ENCODE measurements at places on chromosomes 7 and 10.

DNA sequence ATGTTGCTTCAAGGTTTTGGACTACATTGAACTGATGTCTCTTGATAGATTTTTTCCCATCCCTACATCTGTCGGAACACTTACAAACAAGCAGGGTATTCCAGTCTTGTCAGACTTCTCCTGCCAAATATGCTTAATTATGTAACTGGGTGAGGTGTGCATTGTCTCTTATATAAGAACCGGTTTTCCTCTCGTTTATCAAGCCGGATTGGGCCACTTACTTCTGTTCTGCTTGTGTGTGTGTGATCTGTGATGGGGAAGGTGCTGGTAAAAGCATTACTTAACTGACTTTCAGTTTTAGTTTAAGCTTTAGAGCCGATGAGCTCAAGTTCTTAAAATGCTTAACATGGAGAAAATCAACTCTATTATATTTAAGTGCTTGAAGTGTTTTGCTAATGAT, 57.9 kb downstream of the OTUD1 start:
- DNase-seq, result no peak

- no peak for DNase-seq
Observed at GRCh38 chr7:31767686-31768358, 80.8 kb downstream of the PPP1R17 start.

GRCh38 chr10:82144153-82144552, 269.2 kb downstream of the NRG3 start:
- no peak for DNase-seq

DNA sequence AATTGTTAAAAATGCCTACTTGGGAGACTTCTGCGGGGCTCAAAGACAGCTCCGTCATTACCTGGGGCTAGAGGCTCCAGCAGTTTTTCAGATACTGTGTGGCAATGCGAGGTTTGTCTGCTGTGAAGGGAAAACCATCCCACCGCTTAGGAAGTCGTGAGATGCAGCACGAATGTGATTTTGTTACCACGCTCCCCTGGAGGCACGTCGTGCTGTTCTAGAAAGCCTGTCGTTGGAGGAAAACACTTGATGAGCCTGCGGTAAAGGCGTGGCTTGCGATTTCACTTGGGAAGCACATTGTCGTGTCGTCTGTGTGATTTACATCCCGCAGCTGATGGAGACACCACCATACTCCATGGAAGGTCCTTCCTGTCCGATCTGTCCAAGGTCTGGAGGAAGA, 39.3 kb downstream of the CAMK1D start:
- DNase-seq, result no peak

DNA sequence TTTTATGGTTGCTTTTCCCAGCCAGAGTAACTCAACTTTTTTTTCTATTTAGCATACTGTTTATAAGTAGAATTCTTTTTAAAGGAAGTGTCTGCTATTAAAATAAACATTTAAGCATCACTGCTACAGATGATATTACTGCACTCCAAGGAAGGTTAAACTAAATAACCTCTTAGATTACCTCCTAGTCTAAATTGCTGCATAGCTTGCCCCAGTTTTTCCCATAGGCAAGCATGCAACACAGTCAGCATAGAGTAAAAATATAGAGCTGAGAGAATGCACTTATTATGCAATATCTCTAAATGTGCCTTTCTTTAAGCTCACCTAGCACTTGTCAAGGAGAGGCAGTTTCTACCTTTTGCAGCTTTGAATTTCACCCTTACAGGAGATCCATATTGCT, 1392.4 kb upstream of the CELF2 start:
- DNase-seq, result peak; percentile 3

DNA sequence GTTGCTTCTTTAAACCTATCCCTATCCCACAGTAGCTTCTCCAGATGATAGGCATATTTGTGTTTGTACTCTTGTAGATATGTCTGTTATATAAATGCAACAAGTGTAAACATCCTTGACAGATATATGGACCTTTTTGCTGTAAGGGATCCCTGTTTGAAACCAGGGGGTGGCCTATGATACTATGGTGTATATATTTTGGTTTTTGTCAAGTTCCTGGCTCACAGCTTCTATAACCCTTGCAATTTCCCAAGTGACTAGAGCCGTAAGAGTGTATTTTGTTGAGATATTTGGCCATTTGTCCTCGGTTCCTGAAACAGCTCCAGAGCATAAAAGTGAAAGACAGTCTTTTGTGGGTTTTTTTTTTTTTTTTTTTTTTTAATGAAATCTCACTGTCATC, 9.7 kb downstream of the COMTD1 start:
- DNase-seq, result no peak

GRCh38 chr7:50783801-50784507, 1.3 kb upstream of the GRB10 start:
- DNase-seq, result peak; percentile 21

DNA sequence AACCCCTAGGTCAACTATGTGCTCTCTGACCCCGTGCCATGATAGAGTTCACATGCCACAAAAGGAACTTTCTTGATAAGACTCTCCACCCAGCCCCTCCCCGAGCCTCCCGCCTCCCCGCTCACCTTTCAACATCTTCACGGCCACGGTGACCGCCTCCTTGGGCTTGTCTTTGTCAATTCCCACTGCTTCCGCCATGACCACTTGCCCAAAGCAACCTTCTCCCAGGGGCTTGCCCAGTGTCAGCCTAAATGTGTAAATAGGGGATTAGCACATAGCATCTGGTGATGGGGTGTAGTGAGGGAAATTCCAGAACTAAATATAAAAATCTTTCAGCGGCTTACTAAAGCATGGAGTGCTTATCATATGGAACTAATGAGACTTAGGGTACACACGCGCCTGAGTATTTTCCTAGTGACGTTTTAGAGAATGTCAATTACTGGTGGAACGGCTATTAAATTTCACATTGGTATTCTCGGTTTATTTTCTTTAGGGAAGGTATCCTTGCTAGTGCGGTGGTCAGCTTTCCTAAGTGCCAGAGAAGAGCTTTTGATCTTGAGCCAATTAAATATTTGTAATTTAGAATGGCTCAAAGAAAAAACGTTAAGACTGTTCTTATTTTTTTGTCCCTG, 97.4 kb downstream of the FGFR2 start:
- peak; percentile 19 for DNase-seq

DNA sequence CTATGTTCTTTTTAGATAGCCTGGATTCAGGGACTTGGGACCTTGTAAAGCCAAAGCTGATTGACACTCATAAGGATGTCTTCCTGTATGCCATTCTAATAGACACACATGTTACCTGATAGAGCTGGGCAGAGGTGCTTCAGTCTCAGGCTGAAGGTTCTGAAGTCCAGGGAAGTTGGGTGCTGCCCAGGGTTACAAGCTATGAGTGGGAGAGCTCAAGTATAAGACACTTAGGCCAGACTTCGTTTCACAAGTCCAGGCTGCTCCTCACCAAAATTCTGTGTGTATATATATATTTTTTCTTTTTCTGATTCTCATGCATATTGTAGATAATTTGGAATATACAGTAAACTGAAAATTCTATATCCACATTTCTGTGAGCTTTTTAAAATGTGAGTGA, 144.2 kb downstream of the HDAC9 start:
- no peak for DNase-seq

DNA sequence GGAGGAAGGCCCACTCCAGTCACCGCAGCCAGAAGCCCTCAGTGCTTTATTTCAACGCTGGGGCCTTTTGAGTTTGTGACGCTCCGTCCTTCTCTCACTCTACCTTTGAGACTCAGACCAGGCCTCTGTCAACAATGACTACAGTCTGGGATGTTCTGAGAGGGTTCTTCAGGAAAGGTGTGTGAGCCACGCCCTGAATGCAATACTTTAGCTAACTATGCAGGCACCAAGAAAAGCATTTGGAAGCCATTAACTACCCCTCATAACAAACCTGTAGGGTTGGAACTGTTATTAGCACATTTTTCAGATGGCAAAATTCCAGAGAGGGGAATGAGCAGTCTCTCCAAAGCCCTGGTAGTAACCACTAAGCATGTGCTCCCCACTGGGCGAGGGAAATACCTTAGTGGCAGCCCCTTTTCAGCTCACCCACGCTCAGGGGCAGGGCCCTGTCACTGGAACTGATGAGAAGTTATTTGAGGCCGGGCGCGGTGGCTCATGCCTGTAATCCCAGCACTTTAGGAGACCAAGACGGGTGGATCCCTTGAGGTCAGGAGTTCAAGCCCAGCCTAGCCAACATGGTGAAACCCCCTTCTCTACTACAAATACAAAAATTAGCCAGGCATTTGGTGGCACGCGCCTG, 5.7 kb upstream of the ARPC1B start:
- DNase-seq, result peak; percentile 26

GRCh38 chr10:36171953-36172940, 530.2 kb upstream of the FZD8 start:
- DNase-seq, result peak; percentile 88

GRCh38 chr10:6161921-6162320, 40.8 kb upstream of the PFKFB3 start:
- DNase-seq, result no peak

DNA sequence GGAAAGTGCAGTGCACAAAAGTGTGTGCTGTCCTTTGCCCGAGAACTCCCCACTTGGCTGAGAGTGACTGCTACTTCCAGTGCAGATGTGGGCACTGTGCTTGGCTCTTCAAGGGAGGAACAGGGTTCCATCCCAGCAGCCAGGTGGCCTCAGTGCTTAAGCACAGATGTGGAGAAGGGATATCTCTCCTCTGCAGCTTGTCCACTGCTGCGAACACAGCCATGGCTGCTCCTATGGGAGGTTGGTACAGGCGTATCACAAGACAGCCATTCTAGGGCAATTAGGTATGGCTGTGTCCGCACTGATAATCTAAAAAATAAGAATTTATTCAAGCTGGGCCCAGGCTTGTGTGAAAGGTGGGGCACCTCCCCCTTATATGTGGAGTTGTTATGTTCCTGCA, 66.6 kb downstream of the GLCCI1 start:
- DNase-seq, result no peak

- DNase-seq, result no peak
Observed at GRCh38 chr7:50073093-50073492, 20.0 kb downstream of the ZPBP start.

GRCh38 chr7:139734395-139734794, 43.4 kb downstream of the HIPK2 start:
- peak; percentile 91 for DNase-seq

- DNase-seq, result peak; percentile 64
Observed at GRCh38 chr10:62071846-62072281, 170.4 kb downstream of the ARID5B start.

GRCh38 chr10:122664501-122664900, 35.1 kb downstream of the C10orf120 start:
- no peak for DNase-seq

- DNase-seq, result no peak
Observed at GRCh38 chr10:130772056-130772455, 539.5 kb downstream of the TCERG1L start.

Data from fibroblast of upper back skin (primary cell).